ENCODE measurements at places on chromosomes 5 and 9.

DNA sequence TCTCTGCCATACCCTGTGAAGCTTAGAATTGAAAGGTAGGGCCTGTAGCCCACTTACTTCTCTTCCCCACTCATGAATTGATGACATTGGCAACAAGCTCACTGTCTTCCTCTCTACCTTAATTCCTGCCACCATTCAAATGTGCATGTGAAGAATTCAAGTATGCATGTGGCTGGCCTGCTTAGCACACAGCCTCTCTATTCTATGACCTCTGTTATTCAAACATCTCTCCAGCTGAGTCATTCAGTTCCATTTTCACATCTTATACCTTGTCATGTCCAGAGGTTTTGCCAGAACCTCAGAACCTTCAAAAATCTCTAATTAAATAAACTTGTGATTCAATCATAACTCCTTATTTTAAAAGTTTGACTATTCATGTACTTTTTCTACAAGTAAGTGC is 114.7 kb upstream of the MAN2A1 start:
- no peak for DNase-seq

- DNase-seq = no peak
These were observed 333.3 kb downstream of the SEMA5A start for GRCh38 chr5:9212605-9213004.

GRCh38 chr5:125149110-125149509 is 402.7 kb upstream of the ZNF608 start:
- no peak for DNase-seq

GRCh38 chr5:84602371-84602771 is 217.7 kb upstream of the EDIL3 start:
- no peak for DNase-seq

DNA sequence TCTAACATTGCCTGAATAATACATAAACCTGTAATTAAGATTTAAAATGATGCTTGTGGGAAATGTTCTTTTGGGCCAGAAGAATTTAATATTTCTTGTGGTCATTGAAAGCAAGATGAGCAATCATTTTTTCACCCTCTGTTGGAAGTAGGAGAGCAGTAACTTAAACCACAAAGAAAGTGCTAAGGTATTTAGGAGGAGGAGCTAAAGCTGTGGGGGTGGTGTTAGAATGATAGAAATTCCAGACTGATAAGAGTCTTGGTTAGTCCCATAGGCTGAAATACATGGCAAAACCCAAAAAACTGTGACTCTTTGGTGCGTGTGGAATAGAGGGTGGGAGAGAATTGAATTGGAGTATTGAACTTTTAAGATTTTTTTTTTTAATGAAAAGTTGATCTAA is 247.0 kb downstream of the YTHDC2 start:
- no peak for DNase-seq

GRCh38 chr5:135295852-135296251 is 103.2 kb downstream of the MACROH2A1 start:
- DNase-seq = no peak

DNA sequence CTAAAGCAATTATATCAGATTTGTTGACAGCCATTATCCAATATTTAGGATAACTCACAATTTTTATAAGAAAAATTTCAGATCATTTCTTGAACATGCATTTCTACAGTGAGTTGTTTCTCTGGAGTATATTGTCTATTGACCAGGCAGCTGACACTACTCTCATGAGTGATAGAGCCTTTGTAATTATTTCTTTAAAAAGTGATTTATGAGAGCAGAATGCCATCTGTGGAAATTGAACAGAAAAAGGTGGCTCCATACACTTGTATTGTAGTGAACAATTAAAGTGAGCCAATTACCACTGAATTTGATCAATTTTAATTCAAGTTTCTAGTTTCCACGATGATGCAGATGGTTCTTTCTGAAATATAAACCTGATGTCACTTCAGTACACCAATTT is 855.4 kb downstream of the TAF11L14 start:
- no peak for DNase-seq

DNA sequence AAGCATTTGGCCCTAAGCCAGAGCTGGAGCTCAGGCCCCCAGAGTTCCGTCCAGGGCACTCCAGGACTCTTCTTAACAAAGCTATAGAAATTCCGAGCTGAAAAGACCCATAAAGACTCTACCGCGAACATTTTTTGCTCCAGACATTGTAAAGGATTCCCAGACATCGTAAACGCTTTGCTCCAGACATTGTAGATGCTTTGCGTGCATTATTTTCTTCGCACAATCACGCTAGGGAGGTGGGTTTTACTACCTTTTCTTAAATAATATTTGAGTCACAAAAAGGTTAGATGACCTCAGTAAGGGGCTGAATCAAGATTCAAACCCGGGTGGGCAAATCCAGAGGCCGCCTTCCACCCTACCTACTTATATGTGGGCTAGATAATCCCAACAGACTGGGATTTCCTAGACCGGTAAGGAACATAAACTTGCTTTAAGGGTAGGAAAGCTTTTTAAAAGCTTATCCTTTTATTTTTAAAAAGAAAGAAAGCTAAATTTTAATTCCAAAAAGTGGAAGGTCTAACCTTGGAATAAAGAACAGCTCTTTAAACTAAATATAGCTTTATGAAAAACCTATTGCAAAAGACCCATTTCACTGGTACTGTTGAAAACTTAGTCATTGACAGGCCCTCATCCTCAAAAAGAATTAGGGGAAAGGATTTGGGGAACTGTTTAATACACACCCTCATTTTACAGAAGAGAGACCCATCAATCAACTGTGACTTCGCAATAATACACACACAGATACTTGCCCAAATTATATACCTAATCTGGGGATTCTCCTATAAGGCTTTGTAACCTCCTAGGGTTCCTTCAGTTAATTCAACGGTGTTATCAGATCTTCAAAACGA is 822 bp upstream of the TNIP1 start:
- DNase-seq = peak; percentile 40

DNA sequence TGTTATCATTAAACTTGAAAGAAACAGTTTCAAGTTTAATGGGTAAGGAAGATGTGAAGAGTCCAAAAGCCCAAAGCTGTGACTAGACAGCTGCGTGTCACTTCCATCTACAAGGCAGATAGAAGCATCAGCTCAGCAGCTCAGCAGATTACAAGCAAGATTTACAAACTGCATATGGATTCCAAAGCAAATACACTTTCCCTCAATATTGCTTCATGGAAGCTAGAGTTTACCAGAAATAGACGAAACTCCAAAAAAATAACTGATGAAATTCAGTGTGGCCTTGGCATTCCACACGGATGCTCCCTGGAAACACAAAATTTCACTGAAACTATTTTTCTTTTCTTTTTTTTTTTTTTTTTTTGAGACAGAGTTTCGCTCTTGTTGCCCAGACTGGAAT is 17.9 kb downstream of the MYO10 start:
- no peak for DNase-seq

DNA sequence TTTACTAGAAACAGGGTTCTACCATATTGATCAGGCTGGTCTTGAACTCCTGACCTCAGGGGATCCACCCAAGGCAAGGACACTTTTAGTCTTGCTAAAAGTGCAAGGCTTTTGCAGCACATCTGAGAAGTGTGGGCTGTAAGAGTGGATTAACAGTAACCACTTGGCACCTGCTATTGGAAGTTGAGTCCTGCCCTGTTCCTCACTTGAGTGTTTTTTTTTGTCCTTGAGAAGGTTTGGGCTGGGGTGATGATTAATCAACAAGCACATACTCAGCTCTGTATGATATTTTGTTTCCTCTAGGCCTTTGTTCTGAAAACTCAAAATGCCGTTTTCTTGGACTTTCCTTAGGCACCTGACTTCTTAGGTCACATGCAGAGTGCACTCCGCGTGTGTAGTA is 37.4 kb downstream of the SNX30 start:
- DNase-seq = no peak

GRCh38 chr5:16842896-16843295 is 93.2 kb downstream of the MYO10 start:
- DNase-seq = no peak

GRCh38 chr9:95096807-95097206 is 220.7 kb downstream of the FANCC start:
- DNase-seq = no peak

GRCh38 chr9:135791431-135792267 is 89.7 kb downstream of the KCNT1 start:
- DNase-seq = no peak

DNA sequence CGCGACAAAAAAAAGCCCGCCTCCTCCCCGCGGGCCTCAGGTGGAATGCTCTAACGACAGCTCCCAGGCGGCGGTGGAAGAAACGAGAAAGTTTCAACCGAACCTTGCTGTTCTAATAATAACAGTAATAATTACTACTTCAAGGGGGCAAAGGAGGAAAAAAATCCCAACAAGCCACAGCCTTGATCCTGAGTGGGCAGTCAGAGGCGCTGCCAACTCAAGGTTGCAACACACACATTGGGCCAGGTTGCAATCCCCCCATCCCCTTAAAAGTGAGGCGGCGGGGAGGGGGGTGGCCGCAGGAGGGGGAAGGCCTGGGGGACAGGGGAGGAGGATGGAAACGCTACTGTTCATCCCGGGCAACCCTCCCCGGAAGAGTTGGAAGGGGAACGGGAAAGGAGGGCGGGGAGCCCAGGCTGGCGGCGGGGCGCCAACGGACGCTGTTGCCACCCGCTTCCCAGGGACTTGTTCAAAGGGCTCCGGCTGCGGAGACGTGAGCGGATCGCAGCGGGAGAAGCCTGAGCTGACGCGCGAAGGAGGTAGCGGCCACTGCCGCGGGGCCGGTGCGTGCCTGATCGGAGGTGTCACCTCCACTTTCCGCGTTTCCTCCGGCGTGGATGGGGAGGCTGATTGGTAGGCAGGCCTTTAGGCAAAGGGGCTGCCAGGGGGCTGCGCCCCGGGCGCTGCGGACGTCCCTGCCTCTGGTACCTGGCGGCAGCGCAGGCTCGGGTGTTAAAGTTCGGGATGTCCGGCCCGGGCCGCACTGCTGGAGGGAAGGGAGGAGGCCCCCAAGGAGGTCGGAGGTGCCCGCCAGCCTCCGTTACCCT is 647 bp downstream of the SMARCA2 start:
- peak; percentile 65 for DNase-seq

DNA sequence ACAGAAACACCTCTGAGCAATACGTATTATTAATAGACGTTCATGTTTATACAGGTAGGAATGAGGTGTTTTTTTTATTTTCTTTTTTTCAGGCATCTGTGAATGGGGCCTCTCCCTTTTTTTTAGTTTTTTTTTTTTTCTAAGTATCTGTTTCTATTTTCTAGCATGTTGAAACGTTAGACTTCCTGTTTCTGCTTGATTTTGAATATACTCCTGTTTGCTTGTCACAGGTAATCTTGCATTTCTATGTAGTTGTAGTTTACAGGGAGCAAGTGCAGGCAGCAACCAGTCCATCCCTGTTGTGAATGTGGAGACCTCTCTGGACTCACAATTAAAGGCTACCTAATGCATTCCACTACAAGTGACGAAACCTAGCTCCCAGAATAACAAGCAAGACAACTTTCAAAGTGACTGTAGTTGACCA is 22.8 kb upstream of the TNFAIP8 start:
- DNase-seq = no peak

GRCh38 chr5:145937432-145938250 is 1.3 kb downstream of the SH3RF2 start:
- no peak for DNase-seq

DNA sequence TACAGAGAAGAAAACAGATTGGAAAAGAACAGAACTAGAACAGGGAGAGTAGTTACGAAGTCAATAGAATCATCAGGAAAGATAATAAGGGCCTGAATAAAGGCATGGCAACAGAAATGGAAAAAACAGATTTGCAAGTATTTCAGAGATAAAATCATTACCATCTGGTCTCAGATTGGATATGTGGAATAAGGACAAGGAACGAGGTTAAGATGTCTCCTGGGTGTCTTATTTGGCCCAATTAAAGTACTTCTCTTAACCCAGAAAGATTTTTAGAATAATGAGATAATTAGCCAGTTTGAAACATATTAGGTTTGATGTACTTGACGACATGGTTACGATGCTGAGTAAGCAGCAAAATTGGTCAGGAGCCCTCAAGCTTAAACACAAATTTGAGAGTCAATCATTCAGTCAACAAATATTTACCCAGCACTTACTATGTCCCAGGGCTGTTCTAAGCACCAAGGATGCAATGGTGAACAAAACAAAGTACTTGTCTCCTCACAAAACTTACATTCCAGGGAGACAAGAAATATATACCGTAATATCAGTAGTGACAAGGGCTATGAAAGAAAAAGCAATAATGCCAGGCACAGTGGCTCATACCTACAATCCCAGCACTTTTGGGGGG is 18.3 kb downstream of the RICTOR start:
- no peak for DNase-seq

- DNase-seq = no peak
These were observed 50.9 kb downstream of the ZNF510 start for GRCh38 chr9:96726946-96727345.

- DNase-seq = no peak
These were observed 21.0 kb downstream of the F2R start for GRCh38 chr5:76736679-76737556.

GRCh38 chr5:14177634-14178033 is 34.5 kb downstream of the TRIO start:
- no peak for DNase-seq

DNA sequence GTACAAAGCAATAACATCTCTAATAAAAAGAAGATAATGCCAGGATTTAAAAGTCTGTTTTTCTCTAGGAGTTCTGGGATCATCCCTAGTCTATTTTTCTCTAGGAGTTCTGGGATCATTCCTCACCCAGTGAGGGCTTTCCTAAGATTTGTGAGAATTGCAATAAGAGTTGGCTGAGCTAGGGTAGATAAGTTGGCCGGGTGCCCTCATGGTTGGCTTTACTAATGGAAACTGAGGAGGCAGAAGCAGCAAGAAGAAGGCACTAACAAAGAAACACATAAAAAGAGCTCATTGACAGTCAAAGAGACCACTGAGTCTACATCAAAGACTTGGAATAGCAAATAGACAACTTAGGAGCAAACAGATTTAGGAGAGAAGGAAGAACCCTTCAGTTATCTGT is 4.2 kb downstream of the SLC1A3 start:
- no peak for DNase-seq

DNA sequence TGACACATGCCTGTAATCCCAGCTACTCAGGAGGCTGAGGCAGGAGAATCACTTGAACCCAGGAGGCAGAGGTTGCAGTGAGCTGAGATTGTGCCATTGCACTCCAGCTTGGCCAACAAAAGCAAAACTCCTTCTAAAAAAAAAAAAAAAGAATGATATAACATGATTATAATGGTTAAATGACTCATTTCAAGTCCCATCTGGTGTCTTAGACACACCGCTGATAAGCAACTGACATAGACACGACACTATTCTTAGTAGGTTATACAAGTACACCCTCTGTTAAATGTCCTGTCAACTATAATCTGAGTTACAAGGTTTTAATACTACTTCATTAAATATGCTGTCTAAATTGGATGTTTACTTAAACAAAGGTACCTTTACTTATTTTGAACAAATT is 405.3 kb upstream of the CLINT1 start:
- no peak for DNase-seq

GRCh38 chr9:90801241-90801972 is at the start of gene SYK:
TSS of gene SYK (plus strand) at chr9:90801819. CDS start at chr9:90843899, 42,080 bp downstream.
- DNase-seq = no peak

- DNase-seq = no peak
These were observed 94.0 kb downstream of the ACTL7B start for GRCh38 chr9:108761655-108762347.

DNA sequence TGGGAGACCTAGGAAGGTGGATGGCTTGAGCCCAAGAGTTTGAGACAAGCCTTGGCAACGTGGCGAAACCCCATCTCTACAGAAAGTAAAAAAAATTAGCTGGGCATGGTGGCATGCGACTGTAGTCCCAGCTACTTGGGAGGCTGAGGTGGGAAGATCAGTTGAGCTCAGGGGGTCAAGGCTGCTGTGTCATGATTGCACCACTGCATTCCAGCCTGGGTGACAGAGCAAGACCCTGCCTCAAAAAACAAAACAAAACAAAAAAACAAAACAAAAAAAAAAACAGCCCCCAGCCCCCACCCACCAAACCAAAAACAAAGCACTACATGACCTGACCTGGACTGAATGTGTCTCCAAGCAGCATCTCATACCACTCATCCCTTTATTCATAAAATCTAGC is 33.3 kb upstream of the C7 start:
- no peak for DNase-seq

All from CD4-positive, alpha-beta T cell (primary cell).